ENCODE measurements at places on chromosomes 13 and 19. TPM values are rescaled to one million over a fixed set of nuclear protein-coding genes. Genes with fewer than 3 reads are reported as not detected.

Gene TDRD12
- 0.09 TPM for polyA plus RNA-seq

Gene FFAR2
- polyA plus RNA-seq = not detected

Gene NCAN
- not detected for polyA plus RNA-seq

Gene LILRA1
- polyA plus RNA-seq = not detected

Gene PABPC3
- polyA plus RNA-seq = 0.20 TPM

Gene MBD3L5
- polyA plus RNA-seq = not detected

Gene PINLYP
- polyA plus RNA-seq = 1.3 TPM

Gene EGLN2
- polyA plus RNA-seq = 52.5 TPM

Gene FBN3
- not detected for polyA plus RNA-seq

Gene ERICH4
- not detected for polyA plus RNA-seq

Gene PCP2
- not detected for polyA plus RNA-seq

Gene B3GNT3
- not detected for polyA plus RNA-seq

Gene ZNF568
- 10.6 TPM for polyA plus RNA-seq

Gene CTXN1
- polyA plus RNA-seq = 3.3 TPM

Gene NECTIN2
- 63.0 TPM for polyA plus RNA-seq

Gene IFNL4
- not detected for polyA plus RNA-seq

Gene GJB2
- polyA plus RNA-seq = 0.16 TPM

Gene LILRA6
- polyA plus RNA-seq = not detected

Gene ZNF440
- 2.3 TPM for polyA plus RNA-seq

Gene GRK1
- polyA plus RNA-seq = not detected

Gene ATP1A3
- 0.34 TPM for polyA plus RNA-seq

Gene PPP2R1A
- 277 TPM for polyA plus RNA-seq

Gene PRR19
- polyA plus RNA-seq = 1.1 TPM

Gene TJP3
- polyA plus RNA-seq = not detected

Gene WTIP
- 3.5 TPM for polyA plus RNA-seq

Gene MOB3A
- 53.7 TPM for polyA plus RNA-seq

Gene DEDD2
- 21.1 TPM for polyA plus RNA-seq

Gene CYP2A6
- not detected for polyA plus RNA-seq

Gene TMC4
- not detected for polyA plus RNA-seq

Gene USHBP1
- not detected for polyA plus RNA-seq

Gene SIGLEC11
- polyA plus RNA-seq = not detected

Gene SYNGR4
- not detected for polyA plus RNA-seq

Gene NLRP5
- not detected for polyA plus RNA-seq

Gene NLRP4
- polyA plus RNA-seq = not detected

Gene ZSCAN5B
- polyA plus RNA-seq = not detected

Gene SEMA6B
- not detected for polyA plus RNA-seq

Gene KHSRP
- 17.3 TPM for polyA plus RNA-seq

Gene PPM1N
- polyA plus RNA-seq = 0.33 TPM

Gene COL5A3
- 4.1 TPM for polyA plus RNA-seq

Gene KCTD12
- 4.5 TPM for polyA plus RNA-seq

Gene PTBP1
- 157 TPM for polyA plus RNA-seq

Gene SLITRK1
- polyA plus RNA-seq = not detected

Gene ZNF726
- polyA plus RNA-seq = 0.87 TPM

Gene DCT
- not detected for polyA plus RNA-seq

Gene MYH14
- not detected for polyA plus RNA-seq

Gene ZNF763
- polyA plus RNA-seq = 1.4 TPM

Gene SLC25A41
- not detected for polyA plus RNA-seq

Gene MAMSTR
- 3.1 TPM for polyA plus RNA-seq

Gene DLEU7
- polyA plus RNA-seq = not detected

Gene TNFRSF19
- 2.7 TPM for polyA plus RNA-seq

Gene PLEKHJ1
- 62.3 TPM for polyA plus RNA-seq

Gene ZNF528
- 19.2 TPM for polyA plus RNA-seq

Gene ACP7
- polyA plus RNA-seq = 0.47 TPM

Gene NPAS1
- polyA plus RNA-seq = 21.1 TPM

Gene KLK4
- polyA plus RNA-seq = not detected

Gene FPR3
- polyA plus RNA-seq = not detected

Gene N4BP2L1
- polyA plus RNA-seq = 1.4 TPM

All from GM23248 (cell line).